NT2/D1 (cell line): ENCODE measurements at places on chromosomes 12 and 14.

DNA sequence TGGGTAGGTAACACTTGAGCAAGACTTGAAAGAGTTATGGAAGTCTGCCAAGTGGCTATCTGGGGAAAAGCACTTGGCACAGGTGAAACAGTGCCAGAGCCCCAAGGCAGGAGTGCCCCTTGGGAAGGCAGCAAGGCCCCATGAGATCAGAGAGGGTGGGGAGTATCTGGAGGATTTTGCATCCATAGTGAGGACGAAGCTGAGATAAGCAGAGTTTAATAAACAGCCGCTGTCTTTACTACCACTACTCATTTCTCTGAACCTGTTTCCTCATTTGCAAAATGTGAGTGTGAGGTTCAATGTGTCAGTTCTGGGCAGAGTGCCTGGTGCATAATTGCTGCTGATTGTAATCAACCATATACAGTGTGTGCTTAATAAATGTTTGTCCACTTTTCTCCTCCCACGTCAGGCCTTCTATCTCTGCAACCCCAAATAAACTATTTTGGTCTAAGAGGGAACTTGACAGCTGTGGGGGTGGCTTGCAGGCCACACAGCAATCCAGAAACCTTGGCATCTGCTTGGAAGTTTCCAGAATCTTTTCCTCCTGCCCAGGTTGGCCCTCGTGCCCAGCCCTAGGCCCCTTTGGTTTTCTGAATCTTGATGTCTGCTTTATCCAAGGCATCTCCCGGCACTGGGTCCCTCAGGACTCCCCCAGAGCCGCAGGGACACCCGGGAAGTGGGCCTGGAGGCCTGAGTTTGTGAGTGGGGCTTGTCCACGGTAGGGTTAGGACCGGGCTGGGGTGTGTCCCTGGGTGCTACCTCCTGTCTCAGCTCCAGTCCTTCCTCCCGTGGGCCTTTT lies 4.5 kb downstream of the ABCB9 start:
- DNase-seq, result no peak

DNA sequence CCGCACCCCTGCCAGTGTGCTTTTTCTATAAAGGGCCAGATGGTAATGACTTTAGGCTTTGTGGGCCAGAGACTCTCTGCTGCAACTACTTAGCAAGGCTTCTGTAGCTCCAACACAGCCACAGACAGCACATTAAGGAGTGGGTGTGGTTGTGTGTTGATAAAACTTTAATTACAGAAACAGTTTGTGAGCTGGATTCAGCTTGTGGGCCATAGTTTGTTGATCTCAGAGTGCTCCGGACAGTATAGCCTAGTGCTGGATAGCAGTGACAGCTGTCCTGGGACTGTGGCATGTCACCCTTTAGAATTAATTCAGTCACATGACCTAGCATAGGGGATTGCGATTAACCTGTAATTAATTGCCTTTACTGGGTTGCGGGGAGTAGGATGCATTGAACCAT lies 109.7 kb downstream of the ZNF664 start:
- DNase-seq, result no peak

DNA sequence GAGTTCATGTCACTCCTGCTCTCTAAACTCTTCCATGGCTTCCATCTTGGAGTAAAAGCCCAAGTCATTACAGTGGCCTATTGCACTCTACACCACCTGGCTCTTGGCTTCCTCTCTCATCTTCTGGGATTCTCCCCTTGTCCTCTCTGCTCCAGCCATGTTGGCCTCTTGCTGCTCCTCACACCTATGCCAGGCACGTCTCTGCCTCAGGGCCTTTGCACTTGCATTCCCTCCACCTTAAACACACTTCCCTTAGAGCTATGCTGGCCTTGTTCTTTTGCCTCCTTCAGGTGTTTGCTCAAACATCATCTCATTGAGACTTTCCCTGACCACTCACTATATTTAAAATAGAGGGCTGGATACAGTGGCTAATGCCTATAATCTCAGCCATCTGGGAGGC lies 23.3 kb upstream of the RPH3A start:
- DNase-seq, result no peak

GRCh38 chr14:70152704-70153103 lies 36.0 kb downstream of the SLC8A3 start:
- DNase-seq, result no peak

- DNase-seq, result no peak
Measured at GRCh38 chr12:6840330-6840729, 395 bp upstream of the GNB3 start.

GRCh38 chr12:2341051-2341751 lies 288.4 kb downstream of the CACNA1C start:
- DNase-seq, result no peak

DNA sequence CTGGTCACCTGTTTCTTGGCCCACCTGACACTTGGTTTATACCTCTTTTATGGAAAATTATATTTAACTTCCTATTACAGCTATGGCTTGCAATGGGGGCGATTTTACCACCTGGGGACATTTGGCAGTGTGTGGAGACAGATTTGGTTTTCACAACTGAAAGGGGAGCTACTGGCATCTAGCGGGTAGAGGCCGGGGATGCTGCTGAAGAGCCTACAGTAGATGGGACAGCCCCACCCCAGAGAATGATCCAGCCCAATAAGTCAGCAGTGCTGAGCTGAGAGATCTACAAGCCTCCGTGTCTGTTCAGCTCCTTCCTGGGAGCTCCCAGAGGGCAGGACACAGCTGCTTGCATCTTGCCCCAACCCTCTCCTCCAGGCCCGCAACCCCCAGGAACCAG lies 302.8 kb downstream of the CACNA1C start:
- DNase-seq, result no peak

- no peak for DNase-seq
Measured at GRCh38 chr12:80282226-80282625, 161.8 kb upstream of the PTPRQ start.

GRCh38 chr14:63564318-63564717 lies 21.1 kb upstream of the PPP2R5E start:
- no peak for DNase-seq

GRCh38 chr12:4119157-4119761 lies 154.3 kb upstream of the CCND2 start:
- DNase-seq, result no peak

- no peak for DNase-seq
Measured at GRCh38 chr12:78559416-78559815, 305.2 kb upstream of the SYT1 start.

GRCh38 chr12:111597831-111598636 lies 1.1 kb downstream of the ATXN2 start:
- no peak for DNase-seq

GRCh38 chr12:20339060-20339459 lies 29.3 kb upstream of the PDE3A start:
- DNase-seq, result no peak

GRCh38 chr14:95428557-95428956 lies 87.9 kb downstream of the SYNE3 start:
- no peak for DNase-seq

GRCh38 chr12:21276826-21277225 lies 57.9 kb downstream of the SLCO1A2 start:
- no peak for DNase-seq

- no peak for DNase-seq
Measured at GRCh38 chr12:48631071-48631470, 51.0 kb downstream of the KANSL2 start.

- DNase-seq, result no peak
Measured at GRCh38 chr14:80955416-80955941, at the start of gene TSHR. Gene TSHR, plus strand, starts transcription at chr14:80955621. Its CDS starts 60 bp downstream, at chr14:80955681.

- no peak for DNase-seq
Measured at GRCh38 chr12:31315044-31315715, 10.8 kb downstream of the SINHCAF start.

DNA sequence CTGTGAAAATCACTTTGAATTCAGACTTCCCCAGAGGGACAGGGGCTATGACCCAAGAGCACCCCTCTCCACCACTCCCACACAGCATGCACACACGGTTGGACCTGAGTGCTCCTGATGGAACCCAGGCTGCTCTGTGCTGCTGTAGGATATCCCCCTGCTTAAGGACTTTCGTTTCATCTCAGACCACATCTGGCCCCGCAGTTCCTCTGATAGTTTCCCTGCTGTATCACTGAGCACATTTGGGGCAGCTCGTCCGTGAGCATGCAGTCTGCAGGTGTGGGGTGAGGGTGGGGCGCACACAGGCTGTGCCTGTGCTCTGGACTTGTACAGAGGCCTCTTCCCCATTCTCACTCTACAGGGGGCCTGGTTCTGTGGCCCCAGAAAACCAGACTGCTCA lies 345.2 kb upstream of the FKBP4 start:
- no peak for DNase-seq

DNA sequence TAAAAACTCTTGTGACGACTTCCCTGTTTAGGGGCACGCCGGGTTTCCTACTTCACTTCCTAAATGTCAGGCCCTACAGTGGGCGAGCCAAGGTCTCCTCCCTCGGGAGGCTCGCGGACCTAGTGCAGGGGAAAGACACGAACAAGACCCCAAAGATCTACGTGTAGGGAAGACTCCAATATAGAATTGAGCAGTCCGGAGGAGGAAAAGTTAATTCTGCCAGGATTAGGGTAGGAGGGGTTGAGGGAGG lies 564 bp downstream of the ATXN3 start:
- no peak for DNase-seq

DNA sequence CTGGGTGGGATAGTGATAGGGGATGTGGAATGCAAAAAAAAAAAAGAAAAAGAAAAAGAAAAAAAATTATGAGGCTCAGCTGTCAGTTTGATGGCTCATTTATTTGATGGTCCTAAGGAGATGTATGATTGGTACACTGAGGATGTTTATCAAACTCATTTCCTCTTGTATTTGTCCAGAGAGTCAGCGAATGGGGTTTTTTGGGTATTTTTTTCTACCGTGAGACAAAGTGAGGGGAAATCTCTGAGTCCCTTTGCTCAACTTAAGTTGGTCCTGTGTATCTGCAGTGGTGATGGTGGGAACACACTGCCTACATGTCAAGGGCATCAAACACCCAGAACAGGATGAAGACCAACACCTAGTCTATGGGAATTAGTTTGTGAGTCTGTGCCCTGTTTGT lies 176.9 kb upstream of the HIF1A start:
- no peak for DNase-seq

- DNase-seq, result no peak
Measured at GRCh38 chr12:80099259-80099658, at the start of gene OTOGL. Gene OTOGL, plus strand, starts transcription at chr12:80099537. Its CDS starts 109,895 bp downstream, at chr12:80209432.

DNA sequence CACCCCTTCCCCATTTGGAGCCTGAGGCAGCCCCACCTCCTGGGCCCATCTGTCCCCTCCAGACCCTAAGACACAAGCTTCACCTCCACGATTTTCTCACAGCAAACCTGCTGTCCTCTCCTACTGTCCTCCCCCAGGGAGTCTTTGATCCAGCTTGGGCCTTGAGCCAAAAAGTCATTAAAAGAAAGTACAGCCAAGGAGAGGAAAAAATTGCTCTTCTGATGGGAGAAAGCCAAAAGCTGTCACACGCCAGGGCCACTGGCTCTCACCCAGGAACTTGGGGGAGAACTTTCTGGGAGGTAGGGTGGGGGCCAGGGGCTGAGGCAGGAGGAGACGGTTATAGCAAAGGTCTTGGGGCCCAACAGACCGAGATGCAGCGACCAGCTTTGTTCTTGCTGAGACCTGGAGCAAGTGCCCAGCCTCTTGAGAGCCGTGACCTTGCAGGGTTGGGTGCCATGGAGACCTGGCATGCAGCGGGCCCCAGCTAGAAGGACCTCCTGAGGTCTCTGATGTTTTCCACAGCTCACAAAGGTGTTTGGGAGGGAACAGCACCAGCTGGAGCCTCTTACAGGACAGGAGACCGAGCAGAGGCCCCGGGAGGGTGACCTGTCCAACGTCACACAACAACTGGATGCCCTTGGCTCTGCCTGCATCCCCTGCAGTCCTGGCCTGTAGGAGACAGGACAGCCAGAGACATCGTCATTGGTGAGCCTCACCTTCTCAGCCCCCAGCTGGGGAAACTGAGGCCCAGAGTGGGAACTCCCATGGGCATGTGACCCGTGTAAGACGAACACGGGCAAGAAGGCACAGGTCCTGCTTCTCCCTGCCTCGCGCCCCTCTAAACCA lies 124.5 kb downstream of the CALM1 start:
- DNase-seq, result no peak

- no peak for DNase-seq
Measured at GRCh38 chr12:100443434-100443833, 30.2 kb upstream of the NR1H4 start.

DNA sequence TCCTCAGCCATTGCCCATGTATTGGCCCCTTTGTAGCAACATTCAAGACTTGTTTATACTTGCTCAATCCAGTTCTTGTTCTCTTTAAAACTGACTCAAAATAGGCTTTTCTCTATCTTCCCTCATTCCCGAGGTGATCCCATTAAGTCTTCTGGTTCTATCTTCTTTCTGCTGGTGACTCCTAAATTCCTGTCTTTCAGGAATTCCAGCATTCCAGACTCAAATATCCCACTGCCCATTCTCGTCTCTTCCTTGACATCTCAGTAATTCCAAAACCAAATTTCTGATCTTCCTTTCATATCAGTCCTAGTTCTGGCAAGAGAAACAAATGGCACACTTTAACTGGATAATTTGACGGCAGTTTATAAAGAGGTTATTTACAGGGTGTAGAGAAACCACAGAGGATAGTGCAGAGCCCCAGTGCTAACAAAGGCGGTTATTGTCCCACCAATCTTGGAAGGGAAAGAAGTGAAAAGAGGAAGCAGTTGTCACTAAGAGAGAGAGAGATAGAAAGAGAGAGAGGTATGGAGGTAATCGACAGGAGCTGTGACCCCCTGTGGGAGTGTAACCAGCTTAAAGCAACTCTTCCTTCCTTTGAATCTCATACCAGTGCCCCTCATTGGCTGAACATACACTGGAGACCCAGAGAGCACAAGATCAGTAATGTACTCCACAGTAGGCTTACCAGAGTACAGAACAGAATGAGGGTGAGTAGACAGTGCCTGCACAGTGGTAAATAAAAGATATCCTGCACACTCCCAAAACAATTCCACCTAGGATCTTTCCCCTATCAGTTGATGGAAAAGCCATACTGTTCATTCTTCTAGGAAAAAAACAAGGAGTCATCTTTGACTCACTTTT lies 177.6 kb upstream of the LMNTD1 start:
- no peak for DNase-seq

DNA sequence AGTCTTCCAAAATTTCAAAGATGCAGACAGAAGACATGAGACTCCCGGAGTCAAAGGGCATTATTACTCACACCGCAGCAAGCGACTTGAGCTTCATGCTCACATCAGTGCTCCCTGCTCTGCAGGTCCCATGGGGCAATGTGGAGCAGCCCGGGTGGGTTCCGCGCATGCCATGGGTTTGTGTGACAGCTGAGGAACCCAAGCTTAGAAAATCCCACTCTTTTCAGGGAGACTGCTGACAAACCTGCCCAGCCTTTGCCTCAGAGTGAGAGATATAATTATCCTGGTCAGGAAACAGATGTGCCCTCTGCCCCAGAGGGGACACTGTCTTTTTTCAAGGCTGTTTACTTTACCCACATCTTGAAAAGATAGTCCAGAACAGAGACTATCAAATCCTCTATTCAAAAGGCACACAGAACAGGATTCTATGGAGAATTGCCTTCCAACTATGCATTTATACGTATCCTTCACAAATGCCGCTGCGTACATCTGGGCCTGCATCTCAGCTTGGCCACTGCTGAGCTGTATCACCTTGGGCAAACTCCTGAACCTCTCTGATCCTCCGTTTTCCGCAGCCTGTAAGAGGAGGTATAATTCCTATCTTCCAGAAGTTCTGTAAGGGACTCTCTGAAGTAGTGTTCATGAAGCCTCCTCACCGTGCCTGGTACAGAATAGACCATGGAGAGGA lies 16.0 kb downstream of the C14orf132 start:
- no peak for DNase-seq
